GM23248 (cell line): ENCODE measurements at places on chromosomes 7 and 10. TPM values are rescaled to one million over a fixed set of nuclear protein-coding genes. Genes with fewer than 3 reads are reported as not detected.

PPP1R17 gene
- not detected in 2 replicates for total RNA-seq

UCN3 gene
- not detected in 2 replicates for total RNA-seq

PEX1 gene
- total RNA-seq, result 9.6 and 12.8 TPM in 2 replicates

IFIT1B gene
- not detected in 2 replicates for total RNA-seq

ITPRID1 gene
- total RNA-seq, result not detected in 2 replicates

PPP2R2D gene
- total RNA-seq, result 14.7 and 26.2 TPM in 2 replicates

ENO4 gene
- total RNA-seq, result 0.11 and 0.51 TPM in 2 replicates
